ENCODE measurements at places on chromosomes 16 and 17. TPM values are rescaled to one million over a fixed set of nuclear protein-coding genes. Genes with fewer than 3 reads are reported as not detected.

Gene PCYT2
- 16.1 TPM for total RNA-seq

Gene DCTN5
- 72.8 TPM for total RNA-seq

Gene CACNG5
- not detected for total RNA-seq

Gene CYB5D1
- 22.7 TPM for total RNA-seq

Gene IGSF6
- total RNA-seq, result not detected

Gene SLC16A6
- total RNA-seq, result 0.55 TPM

Gene NRN1L
- not detected for total RNA-seq

Gene NXN
- total RNA-seq, result 21.9 TPM

Gene SLC38A8
- not detected for total RNA-seq

Gene KRTAP4-4
- not detected for total RNA-seq

Gene FOXJ1
- 0.40 TPM for total RNA-seq

Gene RAC3
- 30.0 TPM for total RNA-seq

Gene CD300E
- not detected for total RNA-seq

Gene KRTAP16-1
- total RNA-seq, result not detected

Gene SLC16A13
- total RNA-seq, result 9.2 TPM

Gene ADAD2
- total RNA-seq, result not detected

Gene ABCA6
- total RNA-seq, result not detected
